ENCODE measurements at places on chromosomes 6 and 20.

DNA sequence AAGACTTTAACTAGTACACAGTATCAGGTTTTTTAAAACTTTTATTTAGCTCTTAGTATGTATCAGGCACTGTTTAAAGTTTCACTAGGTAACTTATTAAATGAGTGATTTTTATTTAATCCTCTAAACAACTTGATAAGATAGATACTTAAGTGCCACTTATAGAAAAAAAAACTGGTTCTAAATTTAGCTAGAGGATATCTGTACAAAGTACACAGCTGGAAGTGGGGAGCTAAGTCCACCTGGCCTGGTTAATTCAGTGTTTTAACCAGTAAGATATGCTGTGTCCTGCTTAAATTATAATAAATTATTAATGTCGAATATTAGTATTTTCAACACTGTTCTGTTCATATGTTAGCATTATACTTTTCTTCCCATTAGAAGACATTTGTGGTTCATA lies 37.5 kb downstream of the SYCP2 start:
- DNase-seq = no peak

GRCh38 chr20:51541189-51542032 lies 1.1 kb downstream of the NFATC2 start:
- DNase-seq = no peak

- no peak for DNase-seq
Measured at GRCh38 chr6:34524971-34525370, 31.2 kb downstream of the SPDEF start.

DNA sequence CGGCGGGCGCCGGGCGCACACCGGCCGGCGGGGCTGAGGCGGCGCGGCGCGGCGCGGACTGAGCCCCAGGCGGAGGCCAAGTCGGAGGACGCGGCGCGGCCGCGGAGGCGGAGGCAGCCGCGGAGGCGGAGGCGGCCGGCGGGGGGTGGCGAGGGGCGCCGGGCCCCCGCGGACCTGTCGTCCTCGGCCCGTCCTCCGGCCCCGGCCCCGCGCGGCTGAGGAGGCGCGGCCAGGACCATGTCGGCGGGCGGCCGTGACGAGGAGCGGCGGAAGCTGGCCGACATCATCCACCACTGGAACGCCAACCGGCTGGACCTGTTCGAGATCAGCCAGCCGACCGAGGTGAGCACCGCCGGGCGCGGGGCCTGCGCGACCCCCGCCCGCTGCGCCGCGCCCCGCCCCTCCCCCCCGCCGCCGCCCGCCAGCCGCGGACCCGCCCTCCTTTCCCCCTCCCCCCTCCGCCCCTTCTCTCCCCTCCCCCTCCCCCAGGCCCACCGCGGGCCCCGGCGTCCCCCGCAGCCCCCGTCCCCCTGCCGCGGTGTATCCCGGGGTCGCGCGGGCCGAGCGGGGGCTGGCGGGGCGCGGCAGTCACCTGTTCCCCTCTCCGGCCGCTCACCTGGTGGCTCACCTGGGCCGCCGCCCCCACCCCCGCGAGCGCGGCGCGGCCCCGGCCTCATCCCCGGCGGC lies at the start of gene AFDN:
Gene AFDN, plus strand, starts transcription at position 16 of the 687 bp plus-strand sequence. Its CDS starts 222 bp downstream, at position 238.
- DNase-seq = peak; percentile 63

GRCh38 chr6:56890683-56891429 lies 64.1 kb upstream of the BEND6 start:
- no peak for DNase-seq
